SHP77 treated with DMSO at 0.1 percent for 48 hours (cell line): ENCODE measurements at places on chromosomes 11 and 22.

- DNase-seq, result no peak
Observed at GRCh38 chr11:119416606-119417580, 6.1 kb downstream of the THY1 start.

GRCh38 chr11:94794287-94795168 is 26.4 kb downstream of the AMOTL1 start:
- no peak for DNase-seq

DNA sequence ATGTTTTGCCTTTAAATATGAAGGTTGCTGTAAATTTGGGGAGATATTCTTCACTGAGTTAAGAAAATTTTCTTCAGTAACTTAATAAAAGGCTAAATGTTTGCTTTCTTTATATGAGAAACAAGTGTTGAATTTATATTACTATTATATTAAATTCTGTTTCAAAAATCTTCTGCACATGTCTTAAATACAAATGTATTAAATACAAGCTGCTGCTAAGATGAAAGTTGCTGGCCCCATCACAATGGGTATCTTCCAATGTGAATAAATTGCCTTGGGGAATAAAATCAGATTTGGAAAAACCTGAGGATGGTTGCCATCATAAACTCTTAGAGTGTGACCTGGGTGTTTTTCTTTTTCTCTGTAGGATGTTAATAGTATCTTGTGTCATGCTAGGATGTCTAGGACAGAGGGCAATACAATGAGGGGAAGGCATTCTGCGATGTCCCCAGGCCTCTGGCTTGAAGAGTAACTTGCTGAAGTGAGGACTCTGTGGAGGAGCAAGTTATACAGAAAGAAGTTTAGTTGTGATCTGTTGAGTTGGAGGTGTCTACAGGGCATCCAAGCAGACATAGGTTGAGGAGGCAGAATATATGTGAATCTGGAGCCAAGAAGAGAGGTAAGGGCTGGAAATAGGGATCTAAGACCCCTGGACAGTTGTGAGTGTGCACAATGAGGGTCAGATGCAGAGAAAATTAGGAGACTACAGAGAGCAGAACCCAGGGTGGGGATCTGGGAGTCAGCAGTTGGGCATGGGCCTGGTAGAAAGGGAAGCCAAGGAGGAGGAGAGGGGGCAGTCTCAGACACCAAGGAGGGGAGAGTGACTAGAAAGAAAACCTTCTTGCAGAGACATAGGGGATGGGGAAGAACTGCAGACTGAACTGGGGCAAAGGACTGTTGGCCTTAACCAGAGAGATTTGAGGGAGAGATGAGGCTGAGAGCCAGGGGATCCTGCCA is 4.8 kb downstream of the IGLL5 start:
- no peak for DNase-seq

- no peak for DNase-seq
Observed at GRCh38 chr11:83601201-83601913, 315.2 kb upstream of the CCDC90B start.

GRCh38 chr11:18727479-18728236 is 1.7 kb upstream of the IGSF22 start:
- DNase-seq, result no peak

- DNase-seq, result peak; percentile 78
Observed at GRCh38 chr11:113477321-113477720, 2.1 kb upstream of the DRD2 start.

DNA sequence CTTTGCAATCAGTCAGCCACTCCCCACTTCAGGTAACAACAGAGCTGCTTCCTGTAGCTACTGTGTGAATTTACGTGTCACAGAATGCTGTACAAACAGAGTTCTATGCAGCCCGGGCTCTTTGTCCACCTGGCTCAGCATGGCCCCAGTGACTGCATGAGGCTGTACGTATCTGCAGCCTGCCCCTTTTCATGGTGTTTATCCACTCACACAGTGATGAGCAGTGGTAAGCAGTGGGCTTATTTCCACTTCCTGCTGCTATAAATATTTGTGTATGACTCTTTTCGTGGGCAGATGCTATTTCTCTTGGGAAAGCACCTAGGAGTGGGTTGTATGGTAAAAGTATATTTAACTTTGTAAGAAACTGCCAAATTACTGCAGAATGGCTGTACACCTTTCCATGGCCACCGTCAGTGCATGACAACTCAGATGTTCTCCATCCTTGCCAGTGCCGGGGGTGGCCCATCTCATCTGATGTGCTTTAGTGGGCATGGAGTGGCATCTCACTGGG is 43.3 kb downstream of the MYEOV start:
- DNase-seq, result peak; percentile 53

DNA sequence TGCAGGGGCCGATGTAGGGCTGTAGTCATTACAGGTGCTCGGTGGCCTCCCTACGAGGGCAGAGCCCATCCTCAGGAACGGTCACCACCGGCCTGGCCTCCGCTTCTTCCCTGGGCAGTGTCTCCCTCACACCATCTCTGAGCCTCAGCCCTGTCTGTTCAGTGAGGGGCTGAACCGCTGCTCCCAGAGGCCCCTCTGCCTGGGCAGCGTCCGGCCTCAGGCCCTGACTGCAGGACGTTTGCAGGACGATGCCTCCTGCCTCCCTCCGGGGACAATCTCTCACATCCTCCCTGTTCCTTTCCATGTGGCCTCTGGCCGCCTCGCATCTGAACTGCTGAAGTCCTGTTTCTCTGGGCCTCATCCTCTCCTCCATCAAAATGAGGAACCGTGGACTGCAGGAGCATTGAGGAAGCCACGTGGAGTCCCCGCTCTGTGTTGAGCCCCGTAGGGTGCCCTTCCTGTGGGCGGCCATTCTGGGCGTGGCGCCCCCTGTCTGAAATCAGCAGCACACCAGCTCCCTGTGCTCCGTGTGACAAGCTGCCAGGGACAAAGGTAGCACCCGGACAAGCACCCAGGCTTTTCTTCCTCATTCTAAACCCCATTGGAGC is 933.5 kb downstream of the BRD1 start:
- no peak for DNase-seq

GRCh38 chr11:2777386-2777785 is 77.6 kb upstream of the KCNQ1OT1 start:
- DNase-seq, result no peak

- no peak for DNase-seq
Observed at GRCh38 chr11:3667149-3668035, 3.8 kb downstream of the CHRNA10 start.

GRCh38 chr11:45233804-45234170 is 52.4 kb downstream of the SYT13 start:
- DNase-seq, result no peak

DNA sequence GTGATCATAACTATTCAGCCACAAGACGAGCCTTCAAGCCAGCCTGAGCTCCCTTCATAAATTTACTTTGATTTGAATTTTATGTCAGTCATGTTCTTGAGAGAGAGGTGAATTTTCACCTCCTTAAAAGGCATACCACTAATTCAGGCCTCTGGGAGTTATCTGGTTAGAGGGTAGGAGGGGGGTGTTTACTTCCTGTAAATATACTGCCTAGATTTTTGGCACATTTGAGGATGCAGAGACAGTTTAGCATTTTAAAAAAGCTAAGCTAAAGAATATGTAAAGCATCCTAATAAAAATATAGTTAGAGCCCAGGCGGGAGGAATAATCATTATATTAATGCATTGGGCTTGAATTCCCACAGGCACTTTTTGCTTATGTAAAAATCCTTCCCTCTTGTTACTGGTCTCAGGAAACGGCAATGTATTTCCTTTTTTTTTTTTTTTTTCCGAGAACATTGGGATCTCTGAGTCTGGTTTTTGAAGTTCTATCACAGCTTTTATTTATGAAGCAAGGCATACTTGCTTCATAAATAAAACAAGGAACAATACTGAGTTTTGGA is 116.5 kb downstream of the CSNK2A3 start:
- DNase-seq, result no peak

- DNase-seq, result no peak
Observed at GRCh38 chr22:37752189-37753087, 55.3 kb upstream of the GCAT start.

DNA sequence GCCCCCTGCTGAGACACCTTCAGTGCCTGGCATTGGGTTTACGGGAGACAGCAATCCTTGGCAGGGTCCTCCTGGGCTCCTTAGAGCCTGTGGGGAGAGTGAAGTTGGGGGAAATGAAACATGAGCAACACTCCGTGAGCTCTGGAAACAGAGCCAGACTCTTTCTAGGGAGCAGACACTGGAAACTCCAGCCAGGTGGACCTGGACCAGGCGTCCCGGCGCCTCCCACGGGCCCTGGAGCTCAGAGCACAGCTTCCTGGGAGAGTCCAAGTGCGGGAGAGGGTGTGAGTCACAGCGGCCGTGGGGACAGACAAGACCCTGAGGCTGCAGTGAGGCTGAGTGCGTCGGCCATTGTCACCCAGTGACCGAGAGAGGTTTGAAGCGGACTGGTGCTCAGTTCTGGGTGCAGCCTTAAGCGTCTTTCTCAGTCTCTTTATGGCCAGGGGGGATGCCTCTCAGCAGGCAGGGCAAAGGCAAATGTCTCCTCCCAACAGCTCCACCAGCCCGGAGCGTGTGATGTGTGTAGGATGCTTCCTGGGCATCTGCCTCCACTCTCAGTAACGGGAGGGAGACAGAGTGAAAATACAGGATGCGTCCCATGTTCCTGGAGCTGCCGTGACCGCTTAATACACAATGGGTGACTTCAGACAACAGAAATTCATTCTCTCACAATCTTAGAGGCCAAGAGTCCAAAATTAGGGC is 399.2 kb downstream of the SHANK2 start:
- no peak for DNase-seq

GRCh38 chr22:33921525-33922348 is 1.5 kb upstream of the LARGE1 start:
- DNase-seq, result peak; percentile 6

GRCh38 chr11:101866619-101867491 is 48.0 kb upstream of the CEP126 start:
- no peak for DNase-seq

- no peak for DNase-seq
Observed at GRCh38 chr11:15062599-15062998, 10.8 kb upstream of the CALCB start.

DNA sequence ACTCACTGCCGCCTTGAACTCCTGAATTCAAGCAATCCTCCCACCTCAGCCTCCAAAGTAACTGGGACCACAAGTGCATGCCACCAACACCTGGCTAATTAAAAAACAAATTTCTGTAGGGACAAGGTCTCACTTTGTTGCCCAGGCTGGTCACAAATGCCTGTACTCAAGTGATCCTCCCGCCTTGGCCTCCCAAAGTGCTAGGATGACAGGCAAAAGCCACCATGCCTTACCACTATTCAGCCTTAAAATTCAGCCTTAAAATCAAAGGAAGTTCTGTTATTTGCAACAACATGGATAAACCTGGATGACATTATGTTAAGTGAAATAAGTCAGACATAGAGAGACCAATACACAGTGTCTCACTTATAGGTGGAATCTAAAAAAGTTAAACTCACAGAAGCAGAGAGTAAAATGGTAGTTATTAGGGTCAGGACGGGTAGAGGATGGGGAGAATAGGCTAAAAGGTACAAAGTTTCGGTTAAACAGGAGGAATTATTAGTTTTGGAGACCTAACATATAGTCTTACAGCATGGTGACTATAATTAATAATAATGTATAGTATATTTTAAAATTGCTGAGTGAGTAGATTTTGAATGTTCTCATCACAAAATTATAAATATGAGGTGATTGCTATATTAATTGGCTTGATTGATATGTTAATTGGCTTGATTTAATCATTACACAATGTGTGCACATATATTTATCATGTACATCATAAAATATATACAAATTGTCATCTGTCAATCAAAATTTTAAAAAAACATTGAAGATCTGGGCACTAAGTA is 6.2 kb upstream of the ZNF280A start:
- DNase-seq, result no peak

- no peak for DNase-seq
Observed at GRCh38 chr11:68565768-68566167, 105.2 kb downstream of the PPP6R3 start.

DNA sequence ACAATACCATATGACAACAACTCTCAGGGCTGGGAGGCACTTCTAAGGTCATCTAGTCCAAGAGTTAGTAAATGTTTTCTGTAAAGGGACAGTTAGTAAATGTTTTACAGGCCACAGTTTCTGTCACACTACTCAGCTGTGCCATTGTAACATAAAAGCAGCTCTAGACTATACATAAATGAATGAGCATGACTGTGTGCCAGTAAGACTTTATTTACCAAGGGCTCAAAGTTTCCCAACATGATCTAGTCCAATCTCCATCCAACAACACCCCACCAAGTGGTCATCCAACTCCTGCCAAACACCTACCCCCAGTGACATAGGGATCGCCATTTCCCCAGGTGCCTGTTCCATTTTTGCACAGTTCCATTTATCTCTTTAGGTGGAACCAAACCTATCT is 12.1 kb downstream of the SERGEF start:
- DNase-seq, result no peak

DNA sequence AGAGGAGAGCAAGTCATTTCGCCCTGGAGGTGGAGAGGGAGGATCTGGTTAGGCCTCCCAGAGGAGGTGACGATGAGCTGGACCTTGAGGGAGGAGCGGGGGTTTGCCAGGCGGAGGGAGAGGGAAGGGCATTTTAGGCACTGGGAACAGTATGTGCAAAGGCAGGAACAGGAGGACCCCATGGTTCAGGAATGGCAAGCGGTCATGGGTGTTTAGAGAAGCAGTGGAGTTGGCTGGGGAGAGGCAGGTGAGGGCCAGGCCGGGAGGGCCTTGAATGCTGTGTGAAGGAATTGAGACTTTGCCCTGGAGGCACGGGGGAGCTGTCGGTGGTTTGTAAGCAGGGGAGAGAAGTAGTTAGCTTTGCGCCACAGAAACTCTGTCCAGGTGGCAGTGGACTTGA is 10.3 kb downstream of the PRDM11 start:
- DNase-seq, result no peak

- no peak for DNase-seq
Observed at GRCh38 chr11:102792604-102793003, 5.4 kb downstream of the MMP1 start.

- DNase-seq, result no peak
Observed at GRCh38 chr11:33063326-33063881, 24.0 kb downstream of the TCP11L1 start.

DNA sequence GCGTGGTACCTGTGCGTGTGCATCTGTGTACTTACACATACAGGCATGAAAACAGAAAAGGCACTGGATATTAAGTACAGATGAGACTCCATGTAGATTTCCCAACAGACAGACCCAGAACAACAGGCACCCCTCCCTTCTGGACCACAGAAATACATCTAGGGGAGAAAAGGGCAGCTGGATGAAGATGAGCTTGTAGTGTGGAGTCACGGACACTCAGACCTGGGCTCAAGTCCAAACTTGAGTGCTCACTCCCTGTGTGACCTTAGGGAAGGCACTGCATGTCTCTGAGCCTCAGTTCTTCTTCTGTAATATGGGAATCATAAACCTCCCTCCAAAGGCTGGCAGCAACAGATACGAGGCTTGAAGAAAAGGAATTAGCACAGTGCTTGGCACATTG is 108.9 kb downstream of the GALNT18 start:
- no peak for DNase-seq
